ENCODE measurements at places on chromosomes 1 and 21.

DNA sequence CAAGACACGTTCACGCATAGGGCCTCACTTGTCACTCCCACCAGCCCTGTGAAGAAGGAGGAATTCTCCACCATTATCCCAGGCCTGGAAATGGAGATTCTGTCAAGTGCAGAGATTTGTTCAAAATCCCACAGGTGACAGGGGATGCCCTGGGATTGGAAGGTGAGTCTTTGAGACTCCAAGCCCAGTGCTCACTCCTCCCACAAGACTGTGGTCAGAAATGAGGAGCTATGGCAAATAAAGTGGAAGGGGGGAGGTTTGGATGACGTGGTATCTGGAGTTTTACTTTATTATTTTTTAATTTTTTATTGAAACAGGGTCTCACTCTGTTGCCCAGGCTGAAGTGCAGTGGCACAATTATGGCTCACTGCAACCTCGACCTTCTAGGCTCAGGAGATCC lies 12.8 kb upstream of the FOXO6 start:
- DNase-seq = no peak

DNA sequence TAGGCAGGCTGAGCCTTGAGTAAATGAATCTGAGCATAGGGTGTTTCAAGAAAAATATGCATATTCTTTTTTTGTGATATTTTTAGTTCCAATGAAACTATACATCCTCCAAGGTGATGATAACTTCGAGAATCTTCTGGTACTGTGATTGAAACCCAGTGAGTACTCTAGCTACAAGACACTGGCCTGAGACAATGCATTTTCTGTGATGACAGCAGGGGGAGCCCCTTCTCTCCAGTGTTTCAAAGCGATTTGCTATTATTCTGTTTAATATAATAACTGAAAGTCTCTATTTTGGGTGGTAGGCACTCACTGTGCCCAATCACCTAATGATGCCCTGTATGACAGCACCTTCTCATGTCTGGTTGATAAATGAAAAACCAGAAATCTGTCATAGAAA lies 12.1 kb downstream of the IRF2BP2 start:
- no peak for DNase-seq

DNA sequence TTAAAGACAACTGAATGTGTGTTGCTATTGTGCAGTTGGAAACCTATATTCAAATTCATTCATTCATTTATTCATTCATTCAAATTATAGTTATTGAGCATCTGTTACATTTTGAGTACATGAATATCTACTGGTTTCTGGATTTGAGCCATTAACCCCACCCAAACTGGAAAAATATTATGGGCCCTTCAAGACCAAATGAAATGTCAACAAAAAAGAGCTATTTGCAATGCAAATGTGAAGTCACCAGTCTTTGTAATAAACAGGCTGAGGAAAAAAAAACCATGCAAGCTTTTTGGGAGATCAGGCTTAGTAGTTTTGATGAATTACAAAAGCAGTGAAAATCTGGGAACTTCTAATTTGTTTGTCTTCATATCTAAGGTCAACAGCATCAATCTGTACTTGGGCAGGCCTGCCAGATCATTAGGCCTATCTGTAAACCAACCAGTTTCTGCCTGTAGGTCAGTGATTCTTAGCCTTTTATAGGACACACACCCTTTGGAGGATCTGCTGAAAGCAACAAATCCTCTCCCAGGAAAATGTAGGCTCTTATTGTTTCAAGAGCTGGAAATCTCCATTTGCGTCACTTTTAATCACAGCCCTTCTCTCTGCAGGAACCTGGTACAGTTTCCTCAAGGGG lies 134.7 kb downstream of the FAM78B start:
- DNase-seq = no peak

GRCh38 chr1:230573658-230574057 lies 68.6 kb upstream of the COG2 start:
- no peak for DNase-seq

DNA sequence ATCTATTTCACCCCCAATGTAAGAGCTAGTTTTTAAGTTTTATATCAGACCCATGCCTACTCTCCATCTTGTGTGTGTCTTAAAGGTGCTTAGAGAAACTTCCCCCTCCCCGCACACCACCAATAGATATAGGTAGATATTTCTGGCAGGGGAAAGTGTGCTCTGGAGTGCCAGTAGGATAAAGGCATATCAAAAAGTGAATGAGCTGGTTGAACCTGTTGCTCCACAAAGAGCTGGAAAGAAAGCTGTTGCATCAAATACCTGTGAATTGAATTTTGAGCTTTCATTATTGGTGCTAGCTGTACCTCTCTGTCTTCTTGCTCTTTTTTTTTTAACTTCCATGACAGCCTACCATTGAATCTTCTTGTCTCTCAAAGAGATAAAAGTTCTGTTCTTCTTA lies 32.8 kb downstream of the ARID1A start:
- DNase-seq = no peak

GRCh38 chr1:147214325-147214724 lies 10.8 kb downstream of the FMO5 start:
- DNase-seq = no peak

- no peak for DNase-seq
These were observed 30.9 kb downstream of the SNAP47 start for GRCh38 chr1:227766015-227766634.

DNA sequence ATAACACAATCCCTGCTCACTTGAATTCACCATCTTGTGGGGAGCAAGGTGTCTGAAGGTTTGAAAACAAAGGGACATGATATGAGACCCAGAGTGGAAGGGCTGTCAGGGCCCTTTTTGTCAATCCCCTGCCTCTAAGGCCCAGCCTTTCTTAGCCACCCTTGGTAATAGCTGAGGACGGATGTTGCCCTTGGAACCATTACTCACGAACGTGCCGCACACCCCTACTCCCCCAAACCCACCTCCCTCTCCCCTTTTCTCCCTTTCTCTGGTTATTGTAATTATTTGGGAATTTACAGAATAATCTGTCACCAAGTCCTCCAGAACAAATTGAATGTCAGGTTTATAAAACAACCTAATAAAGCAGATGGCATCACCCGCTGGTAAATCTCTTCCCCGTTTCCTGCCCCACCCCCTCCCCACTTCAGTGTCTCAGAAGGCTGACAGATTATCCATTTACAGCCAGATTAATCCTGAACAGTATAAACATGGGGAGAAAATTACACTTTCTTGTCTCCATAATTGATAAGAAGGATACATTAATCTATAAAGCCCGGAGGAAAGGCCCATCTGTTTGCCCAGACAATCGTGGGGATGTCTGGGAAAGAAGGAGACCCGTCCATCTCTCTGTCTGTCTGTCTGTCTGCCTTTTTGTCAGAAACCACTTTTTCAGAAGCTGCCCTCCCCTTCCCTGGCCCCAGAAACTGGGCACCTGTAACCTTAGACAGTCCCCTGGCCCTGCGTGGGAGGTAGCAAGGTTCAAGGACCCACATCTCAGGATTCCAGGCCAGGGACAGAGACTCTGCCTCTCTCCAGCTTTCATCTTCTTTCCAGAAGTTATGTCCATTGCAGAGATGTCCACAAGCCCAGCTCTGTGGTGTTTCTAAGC lies 60.6 kb upstream of the CD34 start:
- no peak for DNase-seq

DNA sequence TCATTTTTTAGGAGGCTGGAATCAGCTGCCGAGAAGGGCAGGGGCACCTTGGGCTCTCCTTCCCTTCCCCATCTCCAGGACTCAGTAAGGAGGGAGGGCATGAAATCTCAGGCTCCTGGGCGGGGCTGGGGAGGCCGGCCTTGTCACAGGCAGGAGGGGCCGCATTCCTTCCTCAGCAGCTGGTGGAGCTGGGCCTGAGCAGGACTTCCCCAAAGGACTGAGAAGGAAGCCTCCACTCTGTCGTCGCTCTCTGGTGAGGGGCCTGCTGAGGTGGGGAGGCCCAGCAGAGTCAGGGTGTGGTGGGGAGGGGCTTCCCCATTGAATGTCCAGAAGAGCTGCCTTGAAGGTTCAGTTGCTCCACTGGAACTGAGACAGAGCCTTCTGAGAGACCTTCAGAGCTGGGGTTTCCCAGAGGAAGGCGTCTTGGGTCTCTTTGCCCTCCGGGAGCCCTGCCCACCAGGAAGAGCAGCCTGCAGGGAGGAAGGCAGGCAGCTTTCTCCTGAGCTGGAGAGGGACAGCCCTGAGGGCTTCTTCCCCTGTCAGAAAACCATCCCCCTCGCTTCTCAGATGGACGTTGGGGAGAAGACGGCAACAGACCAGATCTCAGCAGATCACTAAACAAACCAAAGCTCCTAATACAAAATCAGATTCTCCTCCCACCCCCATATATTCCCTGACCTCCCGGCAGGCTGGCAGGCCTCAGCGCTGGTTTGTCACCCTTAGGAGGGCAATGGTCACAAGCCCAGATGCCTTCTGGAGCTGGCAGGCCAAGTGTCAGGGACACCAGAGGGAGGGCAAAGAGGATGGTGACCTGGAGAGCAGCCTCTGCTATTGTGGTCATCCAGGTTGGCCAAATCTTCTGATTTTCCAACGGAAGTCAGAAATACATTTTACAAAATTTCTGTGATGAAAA lies 10.7 kb downstream of the KCNA10 start:
- peak; percentile 22 for DNase-seq

DNA sequence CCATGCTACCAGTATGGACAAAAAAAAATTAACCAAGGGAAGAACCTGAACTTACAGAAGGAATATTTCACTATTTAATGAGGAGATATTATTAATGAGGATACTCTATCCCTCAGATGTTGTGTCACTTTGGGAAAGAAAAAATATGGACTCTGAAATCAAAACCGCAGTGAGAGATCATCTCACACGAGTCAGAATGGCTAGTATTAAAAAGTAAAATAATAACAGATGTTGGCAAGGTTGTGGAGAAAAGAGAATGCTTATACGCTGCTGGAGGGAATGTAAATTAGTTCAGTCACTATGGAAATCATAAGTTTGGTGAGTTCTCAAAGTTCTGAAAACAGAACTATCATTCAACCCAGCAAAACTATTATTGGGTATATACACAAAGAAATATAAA lies 30.9 kb downstream of the TNFSF4 start:
- no peak for DNase-seq

DNA sequence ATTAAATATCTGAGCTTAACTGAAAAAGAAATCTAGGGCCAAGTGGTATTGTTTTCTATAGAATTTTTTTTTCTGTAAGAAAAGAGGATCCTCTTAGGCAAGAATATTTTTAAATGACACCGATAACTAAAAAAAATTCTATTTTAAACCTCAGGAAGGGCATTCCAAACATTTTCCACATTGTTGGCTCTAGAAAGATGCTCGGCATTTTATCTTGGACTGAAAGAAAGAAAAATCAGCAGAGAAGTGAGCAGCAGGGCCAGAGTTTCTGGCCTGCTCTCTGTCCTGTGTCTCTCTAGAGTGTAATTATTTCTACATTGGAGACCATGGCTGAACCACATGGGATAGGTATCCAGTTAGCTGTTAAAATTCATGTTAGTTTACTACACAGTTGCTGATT lies 192.5 kb upstream of the GREM2 start:
- DNase-seq = no peak

GRCh38 chr1:204528677-204529076 lies 12.5 kb downstream of the MDM4 start:
- DNase-seq = no peak

- no peak for DNase-seq
These were observed 100.8 kb downstream of the SIK1 start for GRCh38 chr21:43325968-43326715.

GRCh38 chr1:10853701-10854100 lies 57.3 kb upstream of the CASZ1 start:
- DNase-seq = no peak

DNA sequence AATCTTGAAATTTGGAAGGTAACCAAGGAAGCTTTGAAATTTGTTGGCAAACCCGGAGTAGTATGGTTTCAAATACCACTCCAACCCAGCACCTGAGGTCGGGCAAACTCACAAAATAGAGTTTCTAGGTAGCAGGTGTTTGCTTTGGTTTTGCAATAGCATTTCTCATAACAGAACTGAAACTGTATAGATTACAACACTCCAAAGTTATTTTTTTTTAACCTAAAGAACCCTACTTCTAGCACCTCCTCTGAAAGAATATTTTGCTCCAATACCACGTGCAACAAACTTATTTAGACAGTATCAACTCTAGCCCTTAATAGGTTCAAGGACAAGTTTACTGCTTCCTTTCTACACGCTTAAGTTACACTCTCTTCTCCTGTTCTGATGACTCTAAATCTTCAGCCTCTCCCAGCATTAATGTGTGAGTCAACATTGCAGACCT lies 178.5 kb upstream of the FMN2 start:
- DNase-seq = peak; percentile 2

DNA sequence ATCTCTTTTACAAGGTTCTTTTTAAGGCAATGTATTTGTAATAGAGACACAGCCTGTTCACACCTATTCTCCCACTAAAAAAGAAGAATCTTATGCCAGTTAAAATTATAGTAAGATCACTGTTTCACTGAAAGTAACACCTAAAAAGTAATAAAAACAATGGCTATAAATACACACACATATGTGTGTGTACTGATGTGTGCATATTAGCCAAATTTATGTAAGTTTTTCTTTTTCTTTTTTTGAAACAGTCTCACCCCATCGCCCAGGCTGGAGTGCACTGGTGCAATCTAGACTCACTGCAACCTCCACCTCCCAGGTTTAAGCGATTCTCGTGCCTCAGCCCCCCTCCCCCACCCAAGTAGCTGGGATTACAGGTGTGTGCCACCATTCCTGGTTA lies 56.8 kb upstream of the SLC30A10 start:
- no peak for DNase-seq

DNA sequence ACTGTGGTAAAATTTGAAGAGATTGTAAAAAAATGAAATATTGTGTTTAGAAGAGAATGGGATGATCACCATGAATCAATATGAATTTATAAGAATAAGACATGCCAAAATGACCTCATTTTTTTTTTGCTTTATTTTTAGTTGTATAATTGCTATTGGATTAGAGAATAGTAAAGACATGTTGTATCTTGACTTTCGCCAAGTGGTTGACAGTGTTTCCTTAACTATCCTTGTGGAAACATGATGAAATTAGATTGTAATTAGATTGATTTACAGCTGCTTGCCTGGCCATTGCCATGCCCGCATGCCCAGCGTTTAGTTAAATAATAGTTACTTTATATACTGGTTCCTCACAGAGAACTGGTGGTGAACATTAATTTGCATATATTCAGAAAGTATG lies 154.9 kb downstream of the MAGI3 start:
- DNase-seq = peak; percentile 75

- DNase-seq = no peak
These were observed 20.0 kb downstream of the MEF2D start for GRCh38 chr1:156480411-156481192.

All from bronchial epithelial cell (primary cell).